H4 (cell line): ENCODE measurements at places on chromosomes 7 and 10.

DNA sequence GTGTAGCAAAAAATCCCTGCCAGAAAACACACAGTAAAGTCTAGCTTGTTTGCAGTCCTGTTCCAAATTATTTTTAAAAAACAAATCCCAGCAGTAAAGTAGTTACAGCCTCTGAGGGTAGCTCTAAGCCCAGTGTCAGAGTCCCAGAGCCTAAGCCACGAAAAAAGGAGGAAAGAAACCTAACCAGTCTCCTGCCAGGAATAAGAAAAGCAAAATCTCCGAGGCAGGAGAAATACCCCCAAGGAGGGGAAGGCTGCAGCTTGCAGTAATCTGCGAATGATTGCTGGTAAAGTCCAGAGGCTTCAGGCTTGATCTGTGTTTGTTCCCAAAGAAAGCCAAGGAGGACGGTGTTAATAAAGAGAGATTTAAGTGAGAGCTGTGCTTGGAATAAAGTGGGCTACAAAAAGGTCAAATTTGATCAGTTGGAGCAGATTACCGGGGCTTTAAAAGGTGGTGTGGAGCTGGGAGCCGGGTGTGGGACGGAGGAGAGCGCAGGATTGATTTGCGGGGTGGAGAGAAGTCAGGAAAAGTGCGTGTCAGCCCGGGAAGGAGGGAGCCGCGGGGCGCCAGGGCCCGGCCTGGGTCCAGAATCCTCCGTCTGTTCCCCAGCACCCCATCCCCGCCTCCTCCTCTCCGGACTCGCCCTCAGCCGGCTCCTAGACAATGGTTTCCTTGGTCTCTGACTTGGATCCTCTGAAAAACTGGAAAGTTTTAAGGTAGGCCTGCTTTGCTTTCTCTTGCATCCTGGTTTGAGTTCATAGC is 219.4 kb upstream of the CELF2 start:
- no peak for DNase-seq

DNA sequence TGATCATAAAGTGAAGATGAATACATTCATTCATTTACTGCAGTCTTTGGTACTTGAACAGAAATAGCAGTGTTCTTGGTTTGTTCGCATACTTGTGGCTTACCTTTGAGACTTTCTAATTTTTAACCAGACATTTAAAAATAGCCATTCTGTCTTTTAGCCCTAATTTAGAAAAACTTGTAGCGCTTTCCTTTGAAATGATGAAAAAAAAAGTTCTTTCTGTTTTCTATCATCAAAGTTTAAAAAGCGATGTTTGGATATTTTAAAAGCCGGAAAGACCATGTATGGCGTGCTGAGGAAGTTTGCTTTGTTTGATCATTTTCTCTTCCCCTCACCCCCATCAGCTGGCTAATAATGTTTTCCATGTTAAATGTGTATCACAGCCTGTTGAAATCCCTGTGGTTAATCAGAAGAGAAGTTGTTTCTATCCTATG is 116.3 kb downstream of the CUX1 start:
- DNase-seq, result no peak

DNA sequence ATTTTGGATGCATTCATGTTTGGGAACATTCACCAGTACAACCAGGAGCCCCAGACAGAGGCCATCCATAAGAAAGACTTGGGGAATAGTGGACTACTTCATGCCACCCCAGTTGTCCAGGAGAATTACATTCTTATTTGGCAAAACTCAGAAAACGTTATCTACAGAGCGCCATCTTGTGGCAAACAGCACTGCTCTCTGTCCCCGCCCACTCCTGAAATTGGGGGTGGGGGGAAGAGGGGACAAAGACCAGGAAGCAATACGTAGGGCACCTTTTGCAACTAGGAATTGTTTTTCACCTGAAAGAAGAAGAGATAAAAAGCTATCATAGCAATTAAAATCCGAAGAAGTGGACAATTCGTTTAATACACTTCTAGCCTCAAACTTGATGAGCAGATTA is 134.6 kb upstream of the MGMT start:
- peak; percentile 24 for DNase-seq

DNA sequence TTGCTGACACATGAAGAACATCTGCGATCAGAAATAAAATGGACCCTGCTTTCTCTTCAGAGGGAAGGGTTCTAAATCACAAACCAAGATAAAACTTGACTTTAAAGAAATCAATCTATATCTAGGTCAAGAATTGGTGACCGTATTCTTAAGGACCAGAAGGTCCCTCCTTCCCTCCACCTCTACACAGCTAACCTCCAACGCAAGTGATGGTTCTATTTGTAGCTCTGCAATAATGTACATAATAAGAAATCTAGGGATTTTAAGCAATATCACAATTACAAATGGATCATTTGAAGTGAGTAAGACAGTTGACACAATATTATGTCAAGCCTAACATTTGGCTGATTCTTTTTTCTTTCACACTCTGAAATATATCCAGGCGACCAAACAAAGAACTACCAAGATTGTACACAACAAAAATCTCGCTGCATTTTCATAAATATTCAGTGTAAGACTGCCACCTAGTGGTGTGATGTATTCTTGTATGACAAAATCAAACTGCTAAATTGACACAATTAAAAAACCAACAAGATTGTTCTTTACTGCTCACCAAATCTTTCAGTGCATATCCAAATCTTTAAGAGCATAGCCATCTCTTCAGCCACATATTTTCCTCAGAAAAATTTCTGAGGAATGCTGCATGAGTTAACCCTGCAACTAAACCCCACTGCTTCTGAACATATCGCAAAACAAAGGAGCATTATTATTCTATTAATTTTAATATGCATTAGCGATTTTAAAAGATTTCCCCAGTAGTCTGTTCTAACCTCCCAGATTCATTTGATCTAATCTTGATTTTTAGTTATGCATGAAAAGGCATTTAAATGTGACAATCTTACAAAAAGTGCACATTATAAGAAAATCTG is 44.5 kb downstream of the ICA1 start:
- DNase-seq, result peak; percentile 82

DNA sequence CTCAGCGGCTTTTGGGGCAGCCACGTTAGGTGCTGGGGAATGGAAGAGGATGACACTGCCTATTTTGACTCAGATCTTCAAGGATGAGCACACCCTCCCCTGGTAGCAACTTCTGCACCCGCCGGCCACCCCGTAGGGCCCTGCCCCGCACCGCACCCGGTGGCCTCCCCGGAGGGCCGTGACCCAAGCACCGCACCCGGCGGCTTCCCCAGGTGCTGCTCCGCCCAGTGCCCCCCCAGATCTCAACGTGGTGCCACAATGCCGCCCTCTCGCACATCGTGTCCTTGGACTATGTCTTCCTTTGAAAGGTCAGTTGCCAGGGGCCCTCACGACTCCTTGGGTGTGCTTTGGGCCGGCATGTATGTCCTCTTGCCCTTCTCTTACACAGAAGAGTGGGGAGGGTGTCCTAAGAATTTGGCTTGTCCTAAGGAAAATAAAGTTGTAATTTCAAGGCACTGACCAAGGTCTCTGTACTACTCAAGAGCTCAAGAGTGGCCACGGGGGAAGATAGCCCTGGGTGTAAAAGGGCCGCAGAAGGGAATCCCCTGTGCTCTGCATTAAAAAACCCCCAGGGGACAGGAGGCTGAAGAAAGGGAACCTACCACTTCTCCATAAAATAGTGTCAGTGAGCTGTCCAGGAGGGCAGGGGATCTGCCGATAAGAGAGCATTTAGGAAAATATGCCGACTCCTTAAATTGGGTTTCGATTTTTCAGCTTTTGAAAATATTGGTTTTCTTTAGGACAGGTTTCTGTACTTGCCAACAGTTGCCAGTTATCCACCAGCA is 1.6 kb upstream of the LANCL2 start:
- DNase-seq, result no peak

DNA sequence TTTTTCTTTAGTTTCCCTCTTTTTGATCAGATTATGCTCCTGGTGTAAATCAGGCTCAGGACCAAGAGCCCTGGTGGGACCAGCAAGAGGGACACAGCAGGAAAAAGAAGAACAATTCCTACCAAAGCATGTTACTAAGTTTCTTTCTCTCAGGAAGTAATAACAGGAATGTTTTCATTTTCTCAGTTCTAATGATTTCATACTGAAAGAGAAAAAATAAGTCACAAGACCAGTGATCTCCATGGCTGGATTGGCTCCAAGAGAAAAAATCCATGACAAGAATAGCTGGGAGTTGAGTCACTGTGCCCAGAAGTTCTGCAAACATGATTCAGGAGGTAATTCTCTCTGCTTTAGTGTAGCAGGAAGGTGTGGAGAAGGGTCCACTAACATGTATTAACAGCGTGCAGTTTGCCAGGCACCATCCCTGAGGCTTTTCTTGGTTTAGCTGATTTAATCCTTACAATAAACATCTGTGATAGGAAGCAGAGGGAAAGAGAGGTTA is 23.8 kb upstream of the IFIT2 start:
- peak; percentile 96 for DNase-seq

DNA sequence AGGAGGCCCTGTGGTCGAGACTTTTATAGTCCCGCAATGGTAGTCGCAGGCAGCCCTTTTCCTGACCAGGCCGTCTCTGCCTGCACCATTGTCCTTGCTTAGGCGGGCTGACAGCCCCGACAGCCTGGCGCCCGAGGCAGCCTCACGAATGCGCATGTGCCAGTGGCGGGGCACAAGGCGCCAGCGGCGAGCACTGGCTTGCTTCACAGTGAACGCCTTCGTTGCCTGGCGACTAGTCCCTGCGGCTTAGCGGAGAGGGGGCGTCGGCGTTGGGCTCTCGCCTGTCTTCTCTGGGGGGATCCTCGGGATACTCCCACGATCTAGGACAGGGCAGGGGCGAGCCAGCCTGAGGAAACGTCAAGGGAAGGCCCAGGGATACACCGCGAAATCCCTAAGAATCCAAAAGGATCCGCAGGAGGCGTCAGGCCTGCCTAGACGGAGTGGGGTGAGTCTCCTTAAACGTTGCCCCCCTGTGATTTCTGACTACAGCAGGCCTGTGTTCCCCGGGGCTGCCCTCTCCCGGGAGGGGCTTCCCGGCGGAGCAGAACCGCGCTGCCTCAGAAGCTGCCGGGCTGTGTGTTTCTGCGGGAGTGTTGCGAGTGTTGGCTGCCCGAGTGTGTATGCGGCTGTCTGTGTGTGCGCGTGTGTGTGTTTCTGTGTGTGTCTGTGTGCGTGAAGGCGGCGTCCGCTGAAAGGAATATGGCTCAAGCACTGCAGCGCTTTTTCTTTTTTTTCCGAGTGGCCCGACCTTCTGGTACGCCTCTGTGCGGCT is 20.5 kb upstream of the ZNF273 start:
- no peak for DNase-seq

GRCh38 chr7:14734839-14735321 is 167.7 kb downstream of the DGKB start:
- DNase-seq, result peak; percentile 31

- DNase-seq, result no peak
These were observed 355.3 kb upstream of the NPVF start for GRCh38 chr7:25583621-25584020.

DNA sequence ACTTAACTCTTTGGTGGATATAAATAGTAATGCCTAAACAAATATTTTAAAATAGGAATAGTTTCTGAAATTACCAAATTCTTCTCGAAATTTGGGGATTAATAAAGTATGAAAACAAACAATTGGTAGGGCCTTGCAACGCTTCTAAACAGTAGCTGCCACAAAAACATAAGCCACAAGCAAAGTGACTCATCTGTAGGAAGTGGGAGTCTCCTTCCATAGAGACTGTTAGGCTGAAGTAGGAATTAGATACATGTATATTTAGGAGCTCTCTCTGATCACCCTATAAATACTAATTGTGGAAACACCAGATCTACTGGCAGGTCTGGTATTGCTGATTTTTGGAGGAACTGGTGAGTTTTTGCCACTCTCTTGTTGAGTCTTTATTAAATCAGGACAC is 5.7 kb upstream of the LMOD2 start:
- DNase-seq, result peak; percentile 48

DNA sequence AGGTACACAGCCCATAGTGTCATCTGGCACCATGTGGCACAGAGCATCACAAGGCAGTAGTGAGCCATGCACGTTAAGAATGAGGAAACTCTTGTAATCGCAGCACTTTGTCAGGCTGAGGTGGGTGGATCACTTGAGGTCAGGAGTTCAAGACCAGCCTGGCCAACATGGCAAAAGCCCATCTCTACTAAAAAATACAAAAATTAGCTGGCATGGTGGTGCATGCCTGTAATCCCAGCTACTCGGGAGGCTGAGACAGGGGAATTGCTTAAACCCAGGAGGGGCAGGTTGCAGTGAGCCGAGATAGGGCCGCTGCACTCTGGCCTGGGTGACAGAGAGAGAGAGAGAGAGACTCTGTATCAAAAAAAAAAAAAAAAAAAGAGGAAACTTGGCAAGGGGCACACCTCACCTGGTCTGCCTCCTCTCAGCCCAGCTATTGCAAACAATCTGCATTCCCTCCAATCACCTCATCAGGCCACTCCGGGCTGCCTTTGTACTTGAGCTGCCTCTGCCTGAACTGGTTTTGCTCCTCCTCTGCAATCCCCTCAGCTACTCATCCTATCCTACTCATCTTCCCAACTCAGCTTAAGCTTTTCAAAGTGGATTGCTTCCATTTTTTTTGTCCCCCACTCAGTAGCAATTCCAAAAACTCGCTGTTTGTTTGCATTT is 46.0 kb upstream of the OPTN start:
- DNase-seq, result no peak

DNA sequence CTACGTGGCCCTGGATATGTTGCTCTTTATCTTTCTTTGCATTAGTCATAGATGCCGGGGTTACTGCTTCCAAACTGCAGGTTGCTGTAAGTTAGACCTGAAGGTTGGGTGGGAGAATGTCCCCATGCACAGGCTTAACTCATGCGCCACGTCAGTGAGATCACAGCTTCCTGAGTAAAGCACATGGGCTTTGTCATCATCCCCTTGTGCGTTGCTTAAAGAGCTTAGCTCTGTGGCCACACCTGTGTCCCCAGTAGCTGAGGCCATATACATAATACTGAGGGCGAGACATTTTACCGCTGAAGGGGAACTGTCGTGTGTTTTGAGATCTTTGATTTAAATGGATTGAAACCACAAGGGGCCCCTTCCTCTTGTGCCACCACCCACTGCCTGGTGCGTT is 45.8 kb upstream of the BTBD16 start:
- DNase-seq, result no peak

GRCh38 chr7:127392182-127392565 is 334 bp downstream of the ZNF800 start:
- peak; percentile 40 for DNase-seq

DNA sequence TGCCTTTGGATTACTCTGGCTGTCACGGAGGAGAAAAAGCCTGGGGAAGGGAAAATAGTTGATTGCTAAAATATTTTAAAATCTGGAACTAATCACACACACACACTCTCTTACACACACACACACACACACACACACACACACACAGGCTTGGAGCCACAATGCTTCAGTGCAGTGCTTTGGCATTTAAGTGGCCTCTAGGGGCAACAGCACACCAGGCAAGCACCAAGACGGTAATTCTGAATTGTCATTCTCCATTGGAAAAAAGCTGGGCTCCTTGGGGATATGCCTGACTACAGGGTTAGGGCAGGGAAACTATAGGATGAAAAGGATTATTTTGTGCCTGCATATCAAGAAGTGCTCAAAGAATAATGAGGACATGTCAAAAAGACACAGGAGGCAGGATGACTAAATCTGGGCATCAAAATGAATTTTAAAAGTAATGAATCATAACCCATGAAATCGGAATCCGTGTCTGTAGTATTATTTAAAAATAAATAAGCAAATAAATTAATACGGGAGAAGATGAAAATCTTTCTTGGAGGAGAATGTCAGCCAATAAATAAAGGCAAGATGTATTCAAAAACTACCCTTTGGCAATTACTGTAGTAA is 30.4 kb upstream of the DDC start:
- peak; percentile 81 for DNase-seq
